Kidney (tissue), 22 donors: ENCODE measurements at places on chromosomes 3 and 15. TPM values are rescaled to one million over a fixed set of nuclear protein-coding genes. Genes with fewer than 3 reads are reported as not detected.

TMEM158 gene
- 5.1 TPM for total RNA-seq

GRCh38 chr15:64905119-64905831 lies 6.4 kb upstream of the ANKDD1A start:
- peak overlapping the region; percentile 69 for H3K4me3 ChIP-seq
- peak; percentile 86 for DNase-seq
- no peaks in the 10 kb centered on the region for H3K36me3 ChIP-seq
- H3K27ac ChIP-seq: no peak overlapping the region

- peak within 1 kb of the TSS; percentile 98 for H3K27ac ChIP-seq
- no peaks in the 10 kb centered on the region for H3K27me3 ChIP-seq
- no peaks in the 10 kb centered on the region for H3K36me3 ChIP-seq
- peak within 1 kb of the TSS; percentile 86 for H3K4me3 ChIP-seq
Measured at GRCh38 chr3:50350527-50351322, at the start of the genes CYB561D2 and NPRL2. CYB561D2 (plus strand) TSS chr3:50350862; CDS start chr3:50351434, 572 bp downstream. NPRL2 (minus strand) TSS chr3:50350775; CDS start chr3:50350652, 123 bp downstream.

DNA sequence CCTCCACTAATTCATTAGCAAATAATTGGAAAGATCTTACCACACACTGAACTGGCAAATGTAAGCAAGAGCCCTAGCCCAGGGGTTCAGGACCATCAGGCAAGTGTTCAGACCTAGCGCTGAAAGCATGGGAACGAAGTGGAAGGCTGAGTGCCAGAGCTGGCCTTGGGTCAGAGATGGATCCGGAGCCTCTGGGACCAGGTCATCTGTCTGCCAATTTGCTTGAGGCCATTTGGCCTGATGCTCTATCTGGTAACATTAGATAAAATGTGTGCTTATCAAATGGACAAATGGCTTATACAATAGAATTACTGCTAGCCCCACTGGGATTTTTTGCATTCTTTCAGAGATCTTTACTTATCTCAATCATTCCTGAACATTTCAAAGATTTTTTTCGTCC lies 1.4 kb upstream of the TMC3 start:
- no peaks in the 10 kb centered on the region for H3K4me1 ChIP-seq
- H3K27me3 ChIP-seq: no peaks in the 10 kb centered on the region
- H3K27ac ChIP-seq: no peak overlapping the region
- H3K4me3 ChIP-seq: no peak overlapping the region

DNA sequence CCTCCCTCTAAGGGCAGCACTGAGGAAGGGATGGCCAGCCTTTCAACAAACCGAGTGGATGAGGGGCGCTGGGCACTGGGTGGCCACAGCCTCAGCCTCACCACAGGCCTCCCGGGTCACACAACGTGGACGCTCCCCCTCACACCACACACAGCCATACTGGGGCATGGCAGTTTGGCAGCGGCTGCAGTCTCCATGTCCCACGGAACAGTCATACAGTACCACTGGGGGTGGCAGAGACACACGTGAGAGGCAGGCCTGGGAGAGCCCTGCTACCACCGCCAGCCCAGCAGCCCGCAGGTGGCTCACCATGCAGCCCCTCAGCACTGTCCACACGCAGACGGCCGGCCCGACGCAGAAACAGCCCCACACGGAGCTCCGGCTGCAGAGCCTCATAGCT lies 11.7 kb downstream of the PLXNB1 start:
- no peak overlapping the region for H3K4me3 ChIP-seq
- no peaks in the 10 kb centered on the region for H3K27me3 ChIP-seq
- H3K4me1 ChIP-seq: peaks cover 13% of the 10 kb centered on the region

DNA sequence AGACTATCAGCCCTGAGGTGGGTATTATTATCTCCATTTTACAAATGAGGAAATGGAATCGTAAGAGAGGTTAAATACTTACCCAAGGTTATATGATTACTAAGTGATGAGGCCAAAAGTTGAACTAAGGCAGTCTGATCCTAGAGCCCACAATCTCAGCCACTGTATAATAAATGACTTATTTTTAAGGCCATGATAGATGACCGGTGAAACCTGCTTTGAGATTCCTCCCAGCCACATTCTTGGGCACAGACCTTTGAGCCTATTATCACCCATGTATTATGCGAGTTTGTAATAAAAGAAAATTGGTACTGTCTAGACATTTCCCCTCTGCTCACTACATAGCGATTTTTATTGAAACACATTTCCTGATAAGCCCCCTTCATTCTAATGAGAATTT lies 37.4 kb downstream of the POLQ start:
- H3K36me3 ChIP-seq: no peaks in the 10 kb centered on the region
- H3K4me1 ChIP-seq: no peaks in the 10 kb centered on the region
- DNase-seq: peak; percentile 14
- no peaks in the 10 kb centered on the region for H3K27me3 ChIP-seq

- no peak for DNase-seq
- H3K27ac ChIP-seq: no peak overlapping the region
- peaks cover 4% of the 10 kb centered on the region for H3K4me1 ChIP-seq
- H3K4me3 ChIP-seq: no peak overlapping the region
- H3K27me3 ChIP-seq: no peaks in the 10 kb centered on the region
Measured at GRCh38 chr3:15889936-15890335, 92.2 kb upstream of the ANKRD28 start.

DNA sequence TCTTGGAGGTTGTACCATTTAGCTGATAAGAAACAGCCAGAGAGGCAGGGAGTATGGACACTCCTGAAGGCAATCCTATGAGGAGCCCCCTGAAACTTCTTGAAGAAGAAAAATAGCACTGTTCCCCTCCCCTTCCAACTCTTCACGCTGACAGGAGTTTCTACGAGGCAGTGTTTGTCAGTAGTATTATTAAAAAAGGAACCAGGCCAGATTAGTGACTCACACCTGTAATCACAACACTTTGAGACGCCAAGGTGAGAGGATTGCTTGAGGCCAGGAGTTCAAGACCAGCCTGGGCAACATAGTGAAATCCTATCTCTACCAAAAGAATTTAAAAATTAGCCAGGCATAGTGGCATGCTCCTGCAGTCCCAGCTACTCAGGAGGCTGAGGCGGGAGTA lies 38.7 kb downstream of the WWTR1 start:
- no peak overlapping the region for H3K4me3 ChIP-seq
- H3K4me1 ChIP-seq: no peaks in the 10 kb centered on the region
- H3K27me3 ChIP-seq: no peaks in the 10 kb centered on the region

GRCh38 chr15:58472821-58473581 lies 41.2 kb downstream of the LIPC start:
- DNase-seq: no peak
- H3K4me3 ChIP-seq: no peak overlapping the region
- H3K27ac ChIP-seq: peak overlapping the region; percentile 69
- no peaks in the 10 kb centered on the region for H3K27me3 ChIP-seq
- peaks cover 7% of the 10 kb centered on the region for H3K4me1 ChIP-seq

TMPRSS7 gene
- not detected for total RNA-seq
